ENCODE measurements at places on chromosomes 5 and 9. TPM values are rescaled to one million over a fixed set of nuclear protein-coding genes. Genes with fewer than 3 reads are reported as not detected.

The RNF208 gene
- 9.4 TPM for polyA plus RNA-seq

The PCDHGB2 gene
- 0.37 TPM for polyA plus RNA-seq

The MLANA gene
- 0.58 TPM for polyA plus RNA-seq

The CERCAM gene
- 4.3 TPM for polyA plus RNA-seq

The CYLC2 gene
- polyA plus RNA-seq: not detected
